ENCODE measurements at places on chromosomes 7 and 10.

GRCh38 chr10:1607466-1607865, 129.9 kb downstream of the ADARB2 start:
- DNase-seq = no peak

GRCh38 chr10:4344492-4344994, 481.5 kb upstream of the AKR1E2 start:
- no peak for DNase-seq

DNA sequence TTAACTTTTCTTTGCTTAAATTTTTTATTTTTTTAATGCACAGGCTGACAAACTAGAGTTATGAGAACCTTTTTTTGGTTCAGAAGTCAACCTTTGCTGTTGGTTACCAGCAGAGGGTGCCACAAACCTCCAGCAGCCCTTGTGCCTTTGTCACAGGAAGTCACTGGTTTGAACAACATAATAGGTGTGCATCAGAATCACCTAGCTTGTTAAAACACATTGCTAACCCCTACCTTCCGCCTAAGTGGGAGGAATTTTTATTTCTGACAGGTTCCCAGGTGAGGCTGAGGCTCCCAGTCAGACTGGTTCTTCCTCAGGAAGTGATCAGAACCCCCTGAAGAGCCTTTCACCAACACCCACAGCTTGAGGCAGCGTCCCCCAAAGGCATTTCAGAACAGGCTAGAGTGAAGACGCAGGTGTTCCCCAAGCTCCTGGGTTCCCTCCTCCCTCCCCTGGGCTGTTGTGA, 22.6 kb upstream of the VDAC2 start:
- no peak for DNase-seq

- DNase-seq = peak; percentile 59
These were observed 162.6 kb upstream of the AKR1E2 start for GRCh38 chr10:4663162-4663992.

Data from NCI-H748 treated with DMSO at 0.1 percent for 48 hours (cell line).